ENCODE measurements at places on chromosomes 3 and 15. TPM values are rescaled to one million over a fixed set of nuclear protein-coding genes. Genes with fewer than 3 reads are reported as not detected.

The MYO5C gene
- polyA plus RNA-seq = not detected

The ISY1 gene
- 115 TPM for polyA plus RNA-seq

The APH1B gene
- polyA plus RNA-seq = 11.4 TPM

DNA sequence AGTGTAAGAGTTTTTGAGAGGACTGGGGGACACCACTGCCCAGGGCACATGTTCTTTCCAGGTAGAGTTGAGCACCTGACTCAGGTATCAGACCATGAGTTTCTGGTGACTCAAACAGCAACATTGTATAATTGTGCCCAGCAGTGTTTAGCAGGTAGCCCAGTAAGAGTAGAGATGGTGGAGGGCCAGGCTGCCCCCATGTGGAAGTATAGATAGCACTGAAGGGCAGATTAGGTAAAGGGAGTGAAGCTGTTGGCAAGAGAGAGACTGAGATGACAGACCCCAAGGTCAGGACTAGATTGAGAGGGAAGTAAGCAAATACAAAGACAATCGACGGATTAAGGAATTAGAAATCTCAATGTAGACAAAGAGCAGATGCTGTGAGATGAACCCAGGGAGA, 74.6 kb downstream of the TRIM42 start:
- no peaks in the 10 kb centered on the region for H3K27me3 ChIP-seq
- H3K4me1 ChIP-seq = no peaks in the 10 kb centered on the region
- H3K36me3 ChIP-seq = no peaks in the 10 kb centered on the region
- no peak overlapping the region for H3K4me3 ChIP-seq
- DNase-seq = no peak
- no peak overlapping the region for H3K27ac ChIP-seq

GRCh38 chr3:43959498-43960447, 269.0 kb downstream of the ABHD5 start:
- no peaks in the 10 kb centered on the region for H3K27me3 ChIP-seq
- no peaks in the 10 kb centered on the region for H3K36me3 ChIP-seq
- H3K4me3 ChIP-seq = no peak overlapping the region
- no peak overlapping the region for H3K27ac ChIP-seq
- no peak for DNase-seq

- no peaks in the 10 kb centered on the region for H3K4me1 ChIP-seq
- no peak overlapping the region for H3K27ac ChIP-seq
- H3K27me3 ChIP-seq = no peaks in the 10 kb centered on the region
- no peaks in the 10 kb centered on the region for H3K36me3 ChIP-seq
- H3K4me3 ChIP-seq = no peak overlapping the region
- DNase-seq = no peak
These were observed 664.6 kb downstream of the AGBL1 start for GRCh38 chr15:86744198-86744780.

DNA sequence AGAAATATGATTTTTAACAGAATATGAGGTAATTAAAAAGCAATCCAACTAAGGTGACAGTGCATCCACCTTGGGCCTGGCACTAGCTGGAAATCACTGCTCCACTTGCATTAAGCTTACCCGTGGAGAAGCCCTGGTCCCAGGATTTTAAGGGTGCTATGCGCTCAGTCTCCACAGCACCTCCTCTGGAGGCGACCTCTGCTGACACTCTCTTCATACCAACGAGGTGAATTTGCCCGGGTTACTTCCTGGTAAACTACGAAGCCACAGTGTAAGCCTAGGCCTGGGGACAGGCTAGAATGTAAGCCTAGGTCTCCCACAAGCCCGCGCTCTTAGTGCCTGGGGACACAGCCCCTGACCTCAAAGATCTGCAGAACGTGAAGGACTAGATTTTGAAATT, 793 bp downstream of the APOD start:
- H3K27ac ChIP-seq = no peak overlapping the region
- H3K4me3 ChIP-seq = no peak overlapping the region
- no peaks in the 10 kb centered on the region for H3K27me3 ChIP-seq
- H3K4me1 ChIP-seq = peaks cover 7% of the 10 kb centered on the region
- no peak for DNase-seq
- no peaks in the 10 kb centered on the region for H3K36me3 ChIP-seq

DNA sequence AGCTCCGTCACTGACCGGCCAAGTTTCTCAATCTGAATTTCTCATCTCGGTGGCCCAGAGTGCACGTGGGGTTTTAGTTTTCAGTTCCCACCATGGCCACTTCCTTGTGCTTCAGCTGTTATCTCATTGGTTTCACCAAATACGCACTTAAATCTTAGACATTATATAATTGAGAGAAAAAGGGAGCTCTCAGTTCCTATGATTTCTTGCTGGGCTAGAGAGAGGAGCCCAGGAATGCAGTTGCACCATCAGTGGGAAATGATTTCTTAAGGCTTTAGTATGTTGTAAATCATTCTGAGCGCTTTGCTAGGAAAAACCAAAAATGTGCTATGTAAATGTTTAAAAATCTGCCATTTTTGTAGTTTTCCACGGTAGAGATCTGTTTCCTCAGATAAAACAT, 53.2 kb downstream of the OXNAD1 start:
- no peak for DNase-seq
- H3K4me1 ChIP-seq = peaks cover 52% of the 10 kb centered on the region
- H3K27ac ChIP-seq = peak overlapping the region; percentile 60

- no peak for DNase-seq
- H3K27me3 ChIP-seq = no peaks in the 10 kb centered on the region
- no peaks in the 10 kb centered on the region for H3K36me3 ChIP-seq
- no peak overlapping the region for H3K4me3 ChIP-seq
- no peaks in the 10 kb centered on the region for H3K4me1 ChIP-seq
These were observed 354.9 kb upstream of the ATP11B start for GRCh38 chr3:182438398-182438797.

- no peaks in the 10 kb centered on the region for H3K4me1 ChIP-seq
- no peak overlapping the region for H3K4me3 ChIP-seq
- H3K27me3 ChIP-seq = no peaks in the 10 kb centered on the region
- no peak for DNase-seq
- no peaks in the 10 kb centered on the region for H3K36me3 ChIP-seq
These were observed 592.1 kb downstream of the SI start for GRCh38 chr3:164486150-164486549.
